ENCODE measurements at places on chromosomes 11 and 22.

GRCh38 chr11:61954851-61955421 is 4.8 kb downstream of the BEST1 start:
- DNase-seq: peak; percentile 46

DNA sequence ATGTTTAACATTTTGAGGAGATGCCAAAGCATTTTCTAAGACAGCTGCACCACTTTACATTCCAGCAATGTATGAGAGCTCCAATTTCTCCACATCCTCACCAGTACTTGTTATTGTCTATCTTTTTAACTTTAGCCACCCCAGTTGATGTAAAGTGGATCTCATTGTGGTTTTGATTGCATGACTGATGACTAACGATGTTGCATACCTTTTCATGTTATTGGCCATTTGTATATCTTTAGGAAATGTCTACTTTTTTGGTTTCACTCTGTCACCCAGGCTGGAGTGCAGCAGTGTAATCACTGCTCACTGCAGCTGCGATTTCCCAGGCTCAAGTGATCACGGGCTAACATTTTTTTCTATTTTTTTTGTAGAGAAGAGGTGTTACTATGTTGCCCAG is 8.9 kb downstream of the TTC28 start:
- no peak for DNase-seq

- DNase-seq: no peak
Measured at GRCh38 chr11:75841739-75842138, 26.7 kb downstream of the UVRAG start.

- DNase-seq: no peak
Measured at GRCh38 chr11:83520849-83521248, 234.7 kb upstream of the CCDC90B start.

GRCh38 chr11:33582636-33583325 is 117.8 kb downstream of the C11orf91 start:
- DNase-seq: no peak

DNA sequence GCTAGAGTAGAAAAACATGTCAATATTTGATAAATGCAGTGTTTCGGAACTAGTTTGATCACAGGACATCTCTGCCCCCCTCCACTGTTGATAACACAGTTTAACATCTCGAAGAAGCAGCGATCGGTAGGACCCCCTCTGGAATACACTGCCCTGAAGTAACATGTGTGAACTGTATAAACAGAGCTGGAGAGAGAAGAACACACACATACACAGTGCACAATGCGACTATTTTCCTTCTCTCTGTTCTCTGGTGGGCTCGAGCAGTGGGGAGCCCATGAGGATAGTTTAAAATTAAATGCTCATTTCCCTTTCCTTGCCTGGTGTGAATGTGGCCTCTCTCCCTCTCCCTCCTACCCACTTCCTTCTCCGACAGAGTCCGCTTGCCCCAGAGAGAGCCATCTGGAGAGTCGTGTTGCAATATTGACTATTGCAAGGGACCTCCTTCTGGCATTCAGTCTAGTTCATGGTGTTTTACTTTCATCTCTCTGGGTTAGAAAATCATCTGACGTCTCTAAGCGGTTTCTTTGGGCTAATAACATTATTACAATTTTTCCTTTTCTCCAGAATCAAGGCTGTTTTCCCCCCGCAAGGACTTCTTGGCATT is 51.6 kb upstream of the BARX2 start:
- DNase-seq: no peak

DNA sequence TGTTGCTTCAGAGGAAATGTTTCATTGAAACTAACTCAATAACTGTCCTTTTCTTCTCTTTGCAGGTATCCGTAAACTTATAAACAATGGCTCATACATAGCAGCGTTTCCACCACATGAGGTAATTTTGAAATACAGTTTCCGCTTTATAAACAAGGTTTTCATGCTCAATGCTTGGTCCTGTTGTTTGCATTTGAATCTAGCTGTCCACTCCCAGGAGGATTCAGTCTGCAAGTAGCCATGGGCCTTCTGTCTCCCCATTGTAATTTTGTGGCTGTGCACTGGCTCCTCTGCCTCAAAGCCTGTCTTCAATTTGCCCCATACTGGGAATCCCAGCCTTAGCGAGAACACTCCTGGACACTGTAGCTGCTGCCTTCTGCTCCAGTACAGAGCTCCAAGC is 34.7 kb downstream of the MUC15 start:
- DNase-seq: no peak

- peak; percentile 93 for DNase-seq
Measured at GRCh38 chr11:71240865-71241691, 11.3 kb downstream of the SHANK2 start.

All from SJSA1 (cell line).